ENCODE measurements at places on chromosomes 13 and 19.

DNA sequence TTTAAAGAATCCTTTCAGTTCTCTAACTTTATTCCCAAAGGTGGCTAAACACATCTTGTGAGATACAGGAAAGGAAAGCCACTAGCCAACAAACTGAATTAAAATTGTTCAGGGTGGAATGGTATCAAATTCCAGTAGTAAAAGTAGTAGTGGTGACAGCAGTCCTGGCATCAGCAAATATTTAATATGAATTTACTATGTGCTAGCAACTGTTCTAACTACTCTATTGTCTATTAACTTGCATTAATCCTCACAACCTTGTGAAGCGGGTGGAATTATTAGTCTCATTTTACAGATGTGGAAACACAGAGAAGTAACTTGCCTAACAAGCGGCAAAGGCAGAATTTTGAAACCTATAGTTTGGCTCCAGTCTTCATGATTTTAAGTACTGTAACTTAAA lies 130.1 kb downstream of the KLF12 start:
- no peak for DNase-seq

DNA sequence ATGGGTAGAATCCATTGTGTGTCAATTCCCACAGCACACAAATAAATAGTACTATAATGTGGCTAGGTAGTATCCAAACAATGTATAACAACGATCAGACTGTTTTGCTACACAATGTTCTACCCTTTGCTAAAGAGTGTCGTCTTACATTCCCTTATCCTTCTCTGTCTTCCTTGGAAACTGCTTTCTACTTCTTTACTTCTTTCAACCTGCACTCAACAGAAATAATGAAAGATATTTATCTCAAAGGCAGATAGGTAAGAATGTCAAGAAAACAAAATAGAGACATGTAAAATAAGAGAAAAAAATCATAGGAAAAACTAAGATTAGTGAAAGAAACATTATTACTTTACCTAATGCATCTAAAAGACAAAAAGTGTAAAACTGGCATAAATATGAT lies 814.7 kb downstream of the PCDH9 start:
- DNase-seq = no peak

GRCh38 chr13:44219577-44220548 lies 153.8 kb upstream of the SERP2 start:
- DNase-seq = no peak

GRCh38 chr13:52849291-52850071 lies 1.0 kb upstream of the PCDH8 start:
- no peak for DNase-seq

GRCh38 chr19:35539314-35539713 lies 6.1 kb downstream of the GAPDHS start:
- no peak for DNase-seq
